MCF 10A (cell line): ENCODE measurements at places on chromosomes 6 and 20. TPM values are rescaled to one million over a fixed set of nuclear protein-coding genes. Genes with fewer than 3 reads are reported as not detected.
A peak's percentile ranks its signal among the peaks of the same experiment; 100 is the strongest.

Gene LRRC73
- total RNA-seq = 0.37 and 1.2 TPM in 2 replicates

Gene SEMG1
- not detected in 2 replicates for total RNA-seq

Gene CDH4
- total RNA-seq = 25.0 and 44.8 TPM in 2 replicates

Gene GLP1R
- total RNA-seq = not detected in 2 replicates

Gene SLC17A1
- not detected in 2 replicates for total RNA-seq

Gene PSMF1
- total RNA-seq = 207 and 212 TPM in 2 replicates

Gene PREX1
- total RNA-seq = 0.05 TPM in 1 of 2 replicates, not detected in the other

Gene HTR1B
- not detected in 2 replicates for total RNA-seq

Gene WFDC5
- total RNA-seq = not detected in 2 replicates

GRCh38 chr20:16175322-16175961 is 397.8 kb downstream of the KIF16B start:
- H3K4me1 ChIP-seq = no peaks in the 10 kb centered on the region
- H3K4me3 ChIP-seq = no peak overlapping the region
- no peaks in the 10 kb centered on the region for H3K27me3 ChIP-seq
- no peak for DNase-seq
- H3K27ac ChIP-seq = no peak overlapping the region

GRCh38 chr6:20770773-20771172 is 236.5 kb downstream of the CDKAL1 start:
- H3K27me3 ChIP-seq = no peaks in the 10 kb centered on the region
- no peak for DNase-seq
- no peak overlapping the region for H3K27ac ChIP-seq
- H3K4me1 ChIP-seq = peaks cover 5% of the 10 kb centered on the region
- H3K36me3 ChIP-seq = no peaks in the 10 kb centered on the region

DNA sequence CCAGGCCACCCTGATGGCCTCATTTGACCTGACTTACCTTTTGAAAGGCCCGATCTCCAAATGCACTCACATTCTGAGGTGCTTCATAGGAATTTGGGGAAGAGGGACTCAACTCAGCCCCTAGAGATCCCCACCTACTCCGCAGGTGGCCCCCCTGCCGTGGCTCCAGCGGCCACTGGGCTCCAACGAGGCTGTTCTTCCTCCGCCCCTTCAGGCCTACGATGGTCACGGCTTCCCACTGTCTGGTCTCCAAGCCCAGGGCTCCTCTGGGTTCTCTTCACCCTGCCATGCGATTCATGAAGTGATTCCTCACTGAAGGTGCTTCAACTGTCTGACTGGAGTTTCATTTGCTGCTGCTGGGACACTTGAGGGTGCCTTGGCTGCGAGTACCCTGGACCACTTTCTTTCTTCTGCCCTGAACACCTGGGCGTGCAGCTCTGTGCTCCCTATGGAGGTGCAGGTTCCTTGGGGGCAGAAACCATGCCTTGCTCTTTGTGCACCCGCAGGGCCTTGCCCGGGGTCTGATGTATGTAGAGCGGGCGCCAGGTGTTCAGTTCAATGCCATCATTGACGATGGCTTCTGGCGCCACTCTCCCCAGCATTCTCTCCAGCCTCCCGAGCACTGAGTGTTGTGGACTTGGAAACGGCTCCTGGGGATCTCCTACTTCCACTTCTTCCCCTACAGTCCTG is 10.0 kb upstream of the DUSP22 start:
- H3K36me3 ChIP-seq = no peaks in the 10 kb centered on the region
- H3K27ac ChIP-seq = no peak overlapping the region
- no peaks in the 10 kb centered on the region for H3K4me1 ChIP-seq
- no peak overlapping the region for H3K4me3 ChIP-seq

- H3K4me3 ChIP-seq = no peak overlapping the region
- no peak overlapping the region for H3K27ac ChIP-seq
Observed at GRCh38 chr6:4253604-4254231, 118.3 kb upstream of the ECI2 start.

GRCh38 chr20:5741089-5741488 is 9.1 kb upstream of the SHLD1 start:
- no peaks in the 10 kb centered on the region for H3K36me3 ChIP-seq
- no peaks in the 10 kb centered on the region for H3K4me1 ChIP-seq
- no peaks in the 10 kb centered on the region for H3K27me3 ChIP-seq
- DNase-seq = no peak
- no peak overlapping the region for H3K4me3 ChIP-seq
- no peak overlapping the region for H3K27ac ChIP-seq

- peak; percentile 71 for DNase-seq
- no peak overlapping the region for H3K4me3 ChIP-seq
- H3K27me3 ChIP-seq = no peaks in the 10 kb centered on the region
- peaks cover 8% of the 10 kb centered on the region for H3K36me3 ChIP-seq
Observed at GRCh38 chr6:154403788-154404187, 47.2 kb upstream of the IPCEF1 start.

GRCh38 chr20:18276821-18277220 is 11.5 kb upstream of the ZNF133 start:
- peak; percentile 85 for DNase-seq
- peaks cover 12% of the 10 kb centered on the region for H3K27me3 ChIP-seq
- H3K27ac ChIP-seq = no peak overlapping the region
- H3K36me3 ChIP-seq = no peaks in the 10 kb centered on the region

GRCh38 chr6:107538856-107539387 is 49.0 kb downstream of the SOBP start:
- no peaks in the 10 kb centered on the region for H3K36me3 ChIP-seq
- peaks cover 64% of the 10 kb centered on the region for H3K27me3 ChIP-seq
- H3K4me1 ChIP-seq = no peaks in the 10 kb centered on the region
- no peak for DNase-seq

DNA sequence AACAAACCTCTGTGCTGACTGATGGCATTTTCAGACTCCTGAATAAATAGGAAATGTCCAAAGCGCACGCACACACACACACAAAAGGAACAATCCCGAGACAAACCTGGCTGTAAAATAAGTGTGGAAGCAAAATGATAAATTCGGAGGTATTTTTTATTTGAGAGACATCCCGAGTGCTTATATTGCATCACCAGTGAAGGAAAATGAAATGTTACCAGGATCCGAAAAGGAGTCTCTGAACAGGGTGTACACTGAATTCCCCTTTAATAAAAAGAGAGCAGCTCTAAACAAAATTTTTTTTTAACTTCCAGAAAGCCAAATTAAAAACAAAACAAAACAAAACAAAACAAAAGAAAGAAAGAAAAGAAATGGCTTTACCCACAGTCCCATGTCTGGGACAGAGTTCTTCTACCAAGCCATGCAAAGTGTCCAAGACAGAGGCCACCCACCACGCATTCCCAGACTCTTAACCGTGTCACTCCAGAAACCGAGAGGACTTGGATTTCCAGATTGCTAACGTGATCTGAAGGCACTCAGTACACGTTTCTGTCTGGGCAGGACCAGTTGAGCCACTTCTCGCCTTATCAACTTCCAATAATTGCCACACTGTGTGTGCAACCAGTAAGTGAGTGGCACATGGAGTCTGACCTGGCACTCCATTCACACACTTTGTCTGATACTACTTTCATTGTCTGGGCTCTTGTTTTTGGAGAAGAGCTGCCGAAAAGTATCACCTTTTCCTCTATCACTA is 817 bp downstream of the ME1 start:
- H3K27me3 ChIP-seq = no peaks in the 10 kb centered on the region
- H3K4me3 ChIP-seq = peak overlapping the region; percentile 74
- H3K27ac ChIP-seq = peak overlapping the region; percentile 73
- DNase-seq = peak; percentile 67
- peaks cover 16% of the 10 kb centered on the region for H3K4me1 ChIP-seq

DNA sequence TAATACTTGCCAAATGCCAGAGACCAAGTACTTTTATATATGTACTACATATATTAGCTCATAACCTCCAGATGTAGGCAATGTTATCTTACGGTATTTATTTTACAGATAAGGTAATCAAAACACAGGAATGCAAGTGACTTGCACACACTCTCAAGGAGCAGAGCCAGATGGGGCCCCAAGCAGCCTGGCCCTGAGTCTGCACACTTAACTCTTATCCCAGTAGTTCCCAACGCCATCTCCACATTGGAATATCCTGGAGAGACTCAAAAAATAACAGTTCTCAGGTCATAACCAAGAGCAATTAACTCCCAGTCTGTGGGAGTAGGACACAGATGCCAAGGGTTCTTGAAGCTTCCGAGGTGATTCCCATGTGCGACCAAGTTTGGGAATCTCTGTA is 398.7 kb downstream of the PHF3 start:
- H3K4me3 ChIP-seq = no peak overlapping the region
- H3K27ac ChIP-seq = no peak overlapping the region
- no peak for DNase-seq
- H3K4me1 ChIP-seq = no peaks in the 10 kb centered on the region

GRCh38 chr20:35277531-35278395 is at the start of gene MMP24OS:
Gene MMP24OS (minus strand): TSS chr20:35278122. CDS start chr20:35277929, 193 bp downstream.
- DNase-seq = peak; percentile 86
- H3K27me3 ChIP-seq = no peaks in the 10 kb centered on the region
- peak within 1 kb of the TSS; percentile 98 for H3K4me3 ChIP-seq
- peaks cover 26% of the 10 kb centered on the region for H3K4me1 ChIP-seq

GRCh38 chr20:5753814-5754213 is 3.6 kb downstream of the SHLD1 start:
- H3K27ac ChIP-seq = no peak overlapping the region
- H3K4me3 ChIP-seq = no peak overlapping the region
- H3K4me1 ChIP-seq = peaks cover 3% of the 10 kb centered on the region
- no peaks in the 10 kb centered on the region for H3K27me3 ChIP-seq
- no peaks in the 10 kb centered on the region for H3K36me3 ChIP-seq
- DNase-seq = no peak

- H3K27ac ChIP-seq = no peak overlapping the region
- H3K4me1 ChIP-seq = peaks cover 8% of the 10 kb centered on the region
- no peak for DNase-seq
- H3K4me3 ChIP-seq = no peak overlapping the region
Observed at GRCh38 chr6:18047406-18047805, 60.0 kb upstream of the KIF13A start.

DNA sequence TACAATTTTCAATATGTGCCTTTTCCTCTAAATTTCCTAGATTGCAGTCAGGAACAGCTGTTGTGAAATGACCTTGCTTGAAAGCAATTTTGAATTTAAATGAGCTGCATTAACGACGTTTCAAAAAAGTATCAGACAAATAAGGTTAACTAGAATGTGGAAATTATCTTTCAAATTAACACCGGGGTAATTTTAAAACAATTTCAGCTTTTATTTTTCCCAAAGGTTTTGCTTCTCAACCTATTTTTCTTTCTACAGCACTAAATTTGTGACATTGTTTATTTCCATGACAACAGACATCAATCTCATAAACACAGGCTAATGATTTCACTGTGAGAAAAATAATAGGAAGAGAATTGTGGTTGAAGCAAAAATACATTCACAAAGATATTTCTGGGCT is 38.5 kb downstream of the COL12A1 start:
- no peaks in the 10 kb centered on the region for H3K4me1 ChIP-seq
- no peaks in the 10 kb centered on the region for H3K27me3 ChIP-seq
- no peak overlapping the region for H3K4me3 ChIP-seq
- DNase-seq = no peak

- H3K4me3 ChIP-seq = no peak overlapping the region
- no peaks in the 10 kb centered on the region for H3K36me3 ChIP-seq
- H3K27ac ChIP-seq = no peak overlapping the region
- peaks cover 5% of the 10 kb centered on the region for H3K4me1 ChIP-seq
- H3K27me3 ChIP-seq = peaks cover 17% of the 10 kb centered on the region
Observed at GRCh38 chr6:2467929-2468600, 222.7 kb upstream of the GMDS start.

- no peaks in the 10 kb centered on the region for H3K36me3 ChIP-seq
- no peak overlapping the region for H3K27ac ChIP-seq
- H3K27me3 ChIP-seq = no peaks in the 10 kb centered on the region
- DNase-seq = no peak
- no peaks in the 10 kb centered on the region for H3K4me1 ChIP-seq
Observed at GRCh38 chr20:42067596-42067995, 449.4 kb upstream of the CHD6 start.
